ENCODE measurements at places on chromosomes 6 and 20. TPM values are rescaled to one million over a fixed set of nuclear protein-coding genes. Genes with fewer than 3 reads are reported as not detected.

DNA sequence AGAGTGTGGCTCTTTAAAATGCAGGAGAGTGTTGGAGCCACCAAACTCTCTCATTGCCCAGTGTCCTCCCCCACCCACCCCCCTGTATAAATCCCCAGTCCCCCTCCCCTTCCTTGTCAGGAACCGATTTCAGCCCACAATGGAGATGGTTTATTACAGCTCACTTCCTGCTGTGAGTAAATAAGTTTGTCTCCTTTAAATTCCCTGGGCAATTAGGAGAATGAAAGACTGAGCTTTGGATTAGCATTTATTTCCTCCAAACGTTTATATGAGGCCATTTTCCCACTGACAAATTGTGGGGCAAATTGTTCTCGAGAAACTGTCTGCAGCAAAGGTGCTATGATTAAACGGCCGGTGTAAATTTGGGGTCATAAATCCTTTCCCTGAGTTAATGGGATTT, 128.8 kb downstream of the DHX35 start:
- H3K27ac ChIP-seq, result no peak overlapping the region
- peaks cover 10% of the 10 kb centered on the region for H3K27me3 ChIP-seq
- no peak overlapping the region for H3K4me3 ChIP-seq
- DNase-seq, result no peak
- H3K4me1 ChIP-seq, result no peaks in the 10 kb centered on the region

DNA sequence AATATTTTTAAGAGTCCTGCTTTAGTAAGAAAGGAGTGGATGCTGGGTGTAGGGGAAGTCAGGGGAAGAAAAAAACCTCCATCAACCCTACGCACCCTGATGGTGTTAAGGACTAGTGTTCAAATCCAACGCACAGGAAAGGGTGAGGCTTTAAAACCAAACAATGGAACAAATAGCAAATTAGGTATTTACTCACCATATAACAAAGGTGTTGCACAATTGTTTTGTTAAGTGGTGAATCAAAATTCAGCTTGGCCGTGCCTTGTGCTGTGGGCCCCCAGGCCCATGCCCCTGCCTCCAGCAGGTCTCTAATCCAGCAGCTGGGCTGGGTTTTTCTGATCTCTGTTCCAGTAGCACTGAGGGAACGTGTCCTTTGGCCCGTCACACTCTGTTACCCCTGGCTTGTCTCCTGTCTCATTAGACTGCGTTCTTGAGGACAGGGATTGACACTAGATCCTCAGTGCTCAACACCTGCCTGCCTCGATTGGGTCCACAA, 11.8 kb downstream of the FAM83D start:
- no peaks in the 10 kb centered on the region for H3K27me3 ChIP-seq
- peaks cover 13% of the 10 kb centered on the region for H3K36me3 ChIP-seq
- DNase-seq, result no peak
- H3K4me1 ChIP-seq, result peaks cover 5% of the 10 kb centered on the region

GRCh38 chr6:37848371-37848770, 28.8 kb downstream of the ZFAND3 start:
- H3K27me3 ChIP-seq, result no peaks in the 10 kb centered on the region
- no peak overlapping the region for H3K4me3 ChIP-seq
- no peak overlapping the region for H3K27ac ChIP-seq
- H3K4me1 ChIP-seq, result peaks cover 21% of the 10 kb centered on the region

DNA sequence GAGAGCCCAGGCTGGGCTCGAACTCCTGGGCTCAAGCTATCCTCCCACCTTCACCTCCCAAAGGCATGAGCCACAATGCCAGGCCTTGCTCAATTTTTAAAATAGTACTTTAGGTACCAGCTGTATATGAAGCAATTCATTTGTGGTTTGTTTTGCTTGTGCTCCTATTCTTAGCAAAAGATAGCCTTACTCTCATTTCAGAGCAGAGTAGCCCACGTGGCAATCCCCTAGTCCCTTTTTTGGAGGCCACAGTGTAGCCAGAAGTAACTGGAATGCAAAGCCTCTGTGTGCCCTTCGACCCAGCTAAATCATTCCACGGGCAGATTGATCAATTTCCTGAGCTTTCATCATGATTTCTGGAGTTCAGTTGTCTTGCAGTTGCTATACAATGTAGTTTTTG, 372.2 kb downstream of the NRN1 start:
- no peaks in the 10 kb centered on the region for H3K36me3 ChIP-seq
- DNase-seq, result no peak
- no peak overlapping the region for H3K4me3 ChIP-seq

Gene IL22RA2
- total RNA-seq, result not detected

Gene SSTR4
- not detected for total RNA-seq

Data from type B pancreatic cell (in vitro differentiated cells).